ENCODE measurements at places on chromosomes 16 and 17. TPM values are rescaled to one million over a fixed set of nuclear protein-coding genes. Genes with fewer than 3 reads are reported as not detected.
A peak's percentile ranks its signal among the peaks of the same experiment; 100 is the strongest.

DNA sequence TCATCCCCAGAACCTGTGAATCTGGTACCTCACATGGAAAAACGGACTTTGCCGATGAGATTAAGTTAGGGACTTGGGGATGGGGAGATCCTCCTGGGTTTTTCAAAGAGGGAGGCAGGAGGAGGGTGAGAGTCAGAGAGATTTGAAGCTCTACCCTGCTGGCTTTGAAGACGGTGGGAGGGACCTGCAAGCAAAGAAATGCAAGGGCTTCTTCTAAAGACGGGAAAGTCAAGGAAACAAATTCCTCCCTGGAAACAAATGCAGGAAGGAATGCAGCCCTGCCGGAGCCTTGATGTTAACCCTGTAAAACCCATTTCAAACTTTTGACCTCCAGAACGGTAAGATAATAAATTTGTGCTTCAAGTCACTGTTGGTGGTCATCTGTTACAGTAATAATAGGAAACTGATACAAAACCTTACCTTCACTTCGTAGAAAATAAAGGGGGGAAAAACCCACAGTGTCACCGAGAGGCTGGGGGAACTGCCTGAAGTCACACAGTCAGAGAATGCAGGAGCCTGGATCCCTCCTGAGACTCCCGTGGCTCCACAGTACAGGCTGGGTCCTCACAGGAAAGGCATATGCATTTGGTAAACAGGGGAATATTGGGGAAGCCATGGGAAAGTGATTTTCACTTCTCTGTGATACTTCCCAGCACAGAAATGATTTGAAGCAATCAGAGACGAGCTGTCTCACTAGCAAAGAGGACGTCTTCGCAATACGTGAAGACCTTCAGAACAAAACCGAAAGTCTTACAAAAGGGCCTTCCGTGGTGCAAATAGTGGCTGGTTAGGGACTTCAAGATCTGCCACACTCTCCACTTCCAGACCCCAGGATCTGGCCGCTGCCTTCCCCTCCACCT lies 58.9 kb upstream of the CLEC3A start:
- DNase-seq, result peak; percentile 89

DNA sequence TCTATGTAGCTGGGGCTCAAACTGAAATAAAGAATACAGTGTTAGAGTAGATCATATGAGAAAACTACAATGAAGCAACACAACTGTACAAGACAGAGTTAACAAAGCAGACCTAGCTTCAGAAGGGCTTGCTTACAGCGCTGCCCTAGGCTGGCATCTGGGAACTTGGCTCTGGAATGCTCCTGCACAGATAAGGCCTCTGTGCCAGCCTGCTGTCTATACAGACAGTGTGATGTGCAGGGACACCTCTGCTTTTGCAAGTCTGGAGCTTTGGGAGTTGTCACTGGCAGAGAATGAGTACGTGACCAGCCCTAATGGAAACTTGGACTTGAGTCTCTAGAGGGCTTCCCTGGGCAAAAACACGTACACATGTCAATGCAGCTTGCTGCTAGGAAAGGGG lies 32.1 kb upstream of the SLC38A8 start:
- no peak for DNase-seq

- peak; percentile 82 for DNase-seq
Measured at GRCh38 chr16:23836404-23837311, 875 bp downstream of the PRKCB start.

- no peak for DNase-seq
Measured at GRCh38 chr16:86870380-86870779, 292.0 kb downstream of the FOXL1 start.

GRCh38 chr17:33562792-33563191 lies 269.7 kb upstream of the ASIC2 start:
- DNase-seq, result peak; percentile 73

DNA sequence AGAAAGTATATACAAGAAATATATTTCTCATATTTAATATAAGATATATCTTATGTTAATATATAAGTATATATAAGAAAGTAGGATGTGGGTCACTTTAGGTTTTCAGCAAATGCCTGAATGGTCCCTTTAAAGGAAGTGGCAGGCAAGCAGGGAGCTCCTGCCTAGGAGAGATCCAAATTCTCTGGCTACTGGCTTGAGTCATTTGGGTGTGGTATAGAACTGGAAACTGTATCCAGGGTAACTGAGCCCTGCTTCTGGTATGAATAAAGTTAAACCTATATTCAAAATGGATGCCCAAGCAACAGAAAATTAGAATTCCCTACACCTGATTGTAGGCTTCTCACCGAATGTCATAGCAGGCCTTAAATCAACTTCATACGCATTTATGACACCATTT lies 144.4 kb downstream of the ZNF18 start:
- no peak for DNase-seq

DNA sequence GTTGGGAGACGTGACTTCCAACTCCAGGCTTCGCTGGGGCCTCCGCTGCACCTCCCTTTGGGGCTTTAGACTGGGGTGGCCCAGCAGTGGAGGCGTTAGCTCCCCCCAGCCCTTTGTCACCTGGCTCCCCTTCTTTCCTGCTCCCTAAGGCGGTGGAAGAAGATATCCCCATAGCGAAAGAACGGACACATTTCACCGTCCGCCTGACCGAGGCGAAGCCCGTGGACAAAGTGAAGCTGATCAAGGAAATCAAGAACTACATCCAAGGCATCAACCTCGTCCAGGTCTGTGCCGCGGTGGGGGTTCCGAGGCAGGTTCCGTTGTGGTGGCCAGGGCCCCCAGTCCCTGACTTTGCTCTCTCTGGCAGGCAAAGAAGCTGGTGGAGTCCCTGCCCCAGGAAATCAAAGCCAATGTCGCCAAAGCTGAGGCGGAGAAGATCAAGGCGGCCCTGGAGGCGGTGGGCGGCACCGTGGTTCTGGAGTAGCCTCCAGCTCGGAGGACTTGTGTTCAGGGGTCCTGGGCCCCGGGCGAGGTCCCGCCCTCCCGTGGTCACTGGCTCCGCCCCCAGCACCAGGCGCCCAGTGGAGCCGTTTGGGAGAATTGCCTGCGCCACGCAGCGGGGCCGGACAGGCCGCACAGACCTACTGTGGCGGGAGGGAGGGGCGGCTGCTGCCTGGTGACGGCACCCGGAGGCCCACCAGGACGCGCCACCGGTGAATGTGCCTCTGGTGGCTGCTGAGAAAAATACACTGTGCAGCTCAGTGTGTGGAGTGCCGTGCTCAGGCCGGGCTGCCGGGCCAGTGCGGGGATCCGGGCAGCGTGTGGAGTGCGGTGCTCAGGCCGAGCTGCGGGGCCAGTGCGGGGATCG lies 3.8 kb downstream of the MRPL12 start:
- DNase-seq, result peak; percentile 70

GRCh38 chr16:70432723-70433457 lies 6.0 kb downstream of the ST3GAL2 start:
- no peak for DNase-seq

The HBQ1 gene
- total RNA-seq, result 1.3 TPM

The RUSF1 gene
- 42.7 TPM for total RNA-seq

The CCL5 gene
- total RNA-seq, result not detected

The CSHL1 gene
- total RNA-seq, result not detected

The ABCA8 gene
- total RNA-seq, result not detected

The PRPSAP1 gene
- total RNA-seq, result 53.7 TPM
